ENCODE measurements at places on chromosomes 3 and 15.

DNA sequence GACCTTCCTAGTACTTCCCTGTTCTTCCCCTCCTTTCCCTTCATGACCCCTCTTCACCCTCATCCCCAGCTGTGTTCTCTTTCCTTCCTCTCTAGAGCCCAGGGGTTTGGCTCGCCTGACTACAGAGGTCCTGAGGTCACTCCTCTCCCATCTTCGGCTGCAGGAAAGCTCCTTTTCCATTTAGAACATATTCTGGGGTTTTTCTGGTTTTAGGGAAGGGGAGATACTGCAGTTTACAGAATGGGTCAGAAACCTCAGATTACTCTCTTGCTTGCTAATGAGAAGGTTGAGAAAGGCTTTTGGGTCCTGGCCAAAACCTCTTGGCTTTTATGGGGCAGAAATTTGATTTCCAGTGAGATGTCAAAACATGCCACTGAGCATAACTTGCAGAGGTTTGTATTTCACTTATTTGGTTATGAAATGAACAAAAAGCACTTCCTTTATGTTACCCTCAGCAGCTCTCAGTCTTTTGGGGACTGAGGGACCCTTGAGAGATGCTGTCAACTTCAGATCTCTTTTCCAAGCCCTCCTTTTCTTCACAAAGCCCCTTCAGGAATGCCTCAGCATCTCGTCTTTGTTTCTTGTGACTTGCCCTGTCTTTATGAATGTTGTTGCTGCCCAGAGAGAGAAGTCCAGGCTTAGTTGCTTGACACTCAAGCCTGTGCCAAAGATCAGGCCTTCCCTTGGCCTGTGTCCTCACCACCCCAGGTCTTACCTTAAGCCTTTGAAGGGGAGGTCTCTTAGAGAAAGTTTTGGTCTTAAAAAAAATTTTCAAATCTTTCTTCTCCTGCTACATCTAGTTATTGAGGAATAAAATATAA, 121.7 kb upstream of the TPM1 start:
- no peak for DNase-seq

DNA sequence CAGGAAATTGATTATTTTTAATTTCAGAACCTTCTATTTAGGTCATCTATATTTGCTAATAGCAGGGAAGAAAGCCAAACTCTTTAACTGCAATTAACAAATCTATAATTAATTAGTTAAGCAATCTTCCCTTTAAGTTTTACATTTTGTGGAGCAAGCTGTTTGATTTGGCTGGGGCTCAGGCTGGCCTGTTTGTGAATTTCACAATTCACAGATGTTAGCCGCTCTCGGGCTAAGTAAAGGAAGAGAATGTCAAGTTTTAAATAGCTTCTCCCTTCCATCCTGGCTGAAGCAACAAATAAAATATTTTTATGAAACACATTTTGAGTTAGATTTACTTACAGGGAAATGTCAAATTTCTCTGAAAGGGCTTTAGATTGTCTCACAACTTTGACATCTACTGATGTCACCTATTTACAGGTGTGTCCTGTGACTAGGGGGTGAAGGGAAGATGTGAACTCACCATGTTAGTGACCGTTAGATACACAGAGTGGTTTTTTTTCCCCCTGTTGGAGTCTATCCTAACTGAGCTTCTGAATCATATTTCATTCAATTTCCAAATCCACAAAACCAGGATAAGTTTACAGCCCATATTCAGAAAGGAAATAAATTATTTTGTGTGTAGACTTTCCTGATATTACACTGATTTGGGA, 1.3 kb upstream of the TP63 start:
- no peak for DNase-seq

GRCh38 chr3:150396956-150397550, 11.0 kb upstream of the TSC22D2 start:
- DNase-seq: no peak

DNA sequence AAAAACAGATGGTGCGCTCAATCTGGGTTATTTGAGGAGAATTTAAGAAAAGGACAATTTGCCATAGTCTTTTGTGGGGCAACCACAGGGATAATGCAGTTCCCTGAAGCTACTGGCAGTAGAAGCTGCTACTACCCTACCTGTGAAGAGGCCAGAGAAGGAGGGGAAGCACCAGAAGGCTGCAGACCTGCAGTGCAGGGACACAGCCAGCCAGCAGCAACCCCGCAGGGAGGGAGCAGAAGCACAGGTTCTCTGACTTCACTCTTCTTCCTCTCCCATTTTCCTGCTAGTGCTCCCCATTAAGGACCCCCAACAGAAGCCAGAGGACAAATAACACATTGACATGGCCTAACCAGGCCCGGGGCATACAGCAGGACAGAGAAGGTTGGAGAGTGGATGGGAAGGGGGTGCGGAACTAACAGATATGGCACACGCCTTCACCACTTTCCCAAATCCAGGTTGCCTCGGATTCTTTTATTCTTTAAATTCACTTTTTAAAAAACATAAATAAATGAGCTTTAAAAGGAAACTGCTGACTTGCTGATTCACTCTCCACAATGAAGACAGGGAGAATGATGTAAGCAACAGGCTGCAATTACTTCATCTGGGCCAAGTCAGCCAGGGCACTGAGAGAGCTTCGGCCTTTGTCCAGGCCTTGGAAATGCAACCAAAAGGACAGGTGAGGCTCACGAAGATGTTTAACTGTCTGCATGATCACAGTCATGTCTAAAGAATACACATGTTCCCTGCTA, 30.1 kb downstream of the POPDC2 start:
- peak; percentile 20 for DNase-seq

GRCh38 chr15:57861034-57861638, 154.6 kb downstream of the POLR2M start:
- no peak for DNase-seq

DNA sequence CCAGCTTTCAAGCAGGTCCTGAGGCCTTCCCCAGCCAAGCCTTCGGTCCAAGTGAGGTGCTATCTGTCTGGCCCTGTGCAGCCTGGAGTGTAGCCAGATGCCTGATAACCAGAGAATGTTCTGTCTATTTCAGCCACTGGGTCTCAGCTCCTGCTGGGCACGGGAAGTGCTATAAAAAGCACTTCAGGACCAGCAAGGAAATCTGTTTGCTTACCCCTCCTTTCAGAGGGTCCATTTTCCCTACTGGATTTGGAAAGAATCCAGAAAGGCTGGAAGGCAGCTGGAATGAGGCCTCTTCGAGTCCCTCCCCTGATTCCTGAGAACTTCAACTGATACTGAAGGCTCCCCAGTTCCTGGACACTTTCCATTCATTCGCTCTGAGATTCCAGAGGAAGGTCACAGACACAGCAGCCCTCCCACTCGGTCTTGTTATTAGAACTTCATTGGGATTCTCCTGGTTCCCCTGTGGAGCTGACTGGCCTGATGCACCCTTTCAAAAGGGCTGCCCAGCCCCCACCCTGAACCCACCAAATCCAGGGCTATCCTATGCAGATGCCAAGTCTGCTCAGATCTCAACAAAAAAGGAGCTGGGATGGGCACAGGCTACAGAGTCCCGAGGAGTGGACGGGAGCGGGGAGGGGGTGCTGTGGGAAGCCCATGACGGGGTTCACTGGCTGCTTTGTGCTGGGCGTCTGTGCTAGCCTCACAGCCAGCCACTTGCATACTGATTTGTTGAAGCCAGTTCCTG, 70.4 kb downstream of the UMPS start:
- no peak for DNase-seq

GRCh38 chr3:192887047-192887446, 30.6 kb downstream of the MB21D2 start:
- no peak for DNase-seq
